ENCODE measurements at places on chromosomes 12 and 14.
A peak's percentile ranks its signal among the peaks of the same experiment; 100 is the strongest.

DNA sequence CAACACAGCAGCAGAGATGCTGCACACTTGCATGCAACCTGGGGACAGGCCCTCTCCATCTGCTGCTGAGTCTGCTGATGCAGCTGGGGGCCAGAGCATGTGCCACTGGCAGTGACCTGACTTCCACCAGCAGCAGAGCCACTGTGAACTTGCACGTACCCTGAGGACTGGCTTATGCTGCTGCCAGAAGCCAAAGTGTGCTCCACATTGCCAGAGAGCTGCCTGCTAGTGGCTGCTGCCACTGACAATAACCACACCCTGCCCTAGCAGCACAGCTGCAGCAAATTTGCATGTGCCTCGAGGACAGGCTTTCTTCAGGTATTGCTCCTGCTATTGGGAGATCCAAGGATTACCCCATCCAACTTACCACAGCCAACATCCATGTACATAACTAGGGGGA lies 4.5 kb upstream of the PRR4 start:
- no peak for DNase-seq

- no peak for DNase-seq
These were observed 46.4 kb downstream of the CRADD start for GRCh38 chr12:93723568-93723930.

GRCh38 chr14:50451854-50452253 lies 55.2 kb upstream of the CDKL1 start:
- DNase-seq = no peak

DNA sequence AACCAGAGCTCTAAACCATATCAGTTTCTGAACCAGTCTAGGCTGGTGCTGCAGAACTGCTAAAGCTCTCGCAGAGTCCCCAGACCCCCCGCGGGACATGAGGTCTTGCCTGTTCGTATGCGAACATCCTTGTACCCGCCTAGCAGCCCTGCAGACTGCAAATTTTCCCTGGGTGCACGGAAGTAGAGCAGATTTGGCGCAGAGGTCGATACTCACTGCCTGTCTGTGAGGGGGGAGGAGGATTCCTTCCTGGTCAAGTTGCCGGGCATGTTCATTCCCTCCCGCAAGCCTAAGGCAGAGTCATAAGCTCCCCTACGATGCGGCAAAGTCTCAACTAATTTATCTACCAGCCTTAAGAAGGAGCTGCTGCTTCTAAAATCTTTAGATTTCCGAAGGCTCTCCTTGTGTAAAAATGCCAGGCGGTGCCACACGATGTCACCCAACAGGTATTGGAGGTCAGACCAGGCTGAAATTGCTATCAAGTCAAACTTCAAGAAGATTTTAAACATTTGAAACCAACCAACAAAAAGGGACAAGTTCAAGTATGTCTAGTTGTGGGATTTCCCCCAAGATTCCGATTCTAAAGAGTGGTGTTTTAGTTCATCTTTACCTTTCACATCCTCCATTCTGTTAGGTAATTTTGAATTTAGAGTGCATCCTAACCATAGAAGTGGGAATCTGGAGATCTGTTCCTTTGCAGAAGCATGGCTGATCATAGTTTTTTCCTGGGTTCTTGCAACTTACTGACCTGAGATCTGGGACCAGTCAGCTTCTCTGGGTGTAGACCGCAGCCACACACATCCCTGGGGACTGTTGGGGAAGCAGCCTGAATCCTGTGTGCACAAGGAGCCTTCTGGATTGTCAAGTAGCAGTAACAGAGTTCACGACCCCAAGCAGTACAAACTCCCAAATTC lies 1.6 kb upstream of the PAX9 start:
- DNase-seq = no peak

GRCh38 chr12:106987846-106988245 lies 900 bp upstream of the MTERF2 start:
- no peak for DNase-seq

DNA sequence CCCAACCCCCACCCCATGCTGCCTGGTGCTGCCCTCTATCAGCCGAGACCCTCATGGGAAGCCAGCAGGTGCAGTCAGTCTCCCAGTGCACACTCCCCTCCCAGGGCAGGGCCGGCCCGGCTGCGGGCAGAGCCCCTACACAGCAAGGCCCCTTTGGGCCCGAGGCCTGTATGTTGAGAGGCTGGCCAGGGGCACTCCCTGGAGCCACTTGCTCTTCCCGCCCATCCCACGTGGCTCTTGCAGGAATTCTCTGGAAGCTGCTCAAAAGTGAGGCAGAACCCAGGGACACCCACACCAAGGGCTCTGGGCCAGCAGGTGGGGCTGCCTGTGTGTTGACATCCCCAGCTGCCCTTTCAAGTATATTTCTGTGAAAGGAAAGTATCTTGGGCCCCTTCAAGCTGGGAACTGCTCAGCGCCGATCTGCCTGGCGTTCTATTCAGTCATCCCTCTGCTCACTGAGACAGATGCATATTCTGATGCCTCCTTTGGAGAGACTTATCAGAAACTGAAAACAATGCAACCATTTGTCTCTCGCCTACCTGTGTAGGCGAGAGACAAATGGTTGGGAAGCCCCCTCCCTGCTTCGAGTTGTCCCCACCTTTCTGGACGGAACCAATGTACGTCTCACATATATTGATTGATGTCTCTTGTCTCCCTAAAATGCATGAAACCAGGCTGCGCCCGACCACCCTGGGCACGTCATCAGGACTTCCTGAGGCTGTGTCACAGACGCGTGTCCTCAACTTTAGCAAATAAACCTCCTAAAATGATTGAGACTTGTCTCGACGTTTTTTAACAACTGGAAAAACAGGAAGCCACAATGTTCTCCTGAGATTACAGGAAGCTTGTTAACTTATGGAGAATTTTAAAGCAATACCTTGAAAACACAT lies 6.0 kb downstream of the GPR132 start:
- no peak for DNase-seq

DNA sequence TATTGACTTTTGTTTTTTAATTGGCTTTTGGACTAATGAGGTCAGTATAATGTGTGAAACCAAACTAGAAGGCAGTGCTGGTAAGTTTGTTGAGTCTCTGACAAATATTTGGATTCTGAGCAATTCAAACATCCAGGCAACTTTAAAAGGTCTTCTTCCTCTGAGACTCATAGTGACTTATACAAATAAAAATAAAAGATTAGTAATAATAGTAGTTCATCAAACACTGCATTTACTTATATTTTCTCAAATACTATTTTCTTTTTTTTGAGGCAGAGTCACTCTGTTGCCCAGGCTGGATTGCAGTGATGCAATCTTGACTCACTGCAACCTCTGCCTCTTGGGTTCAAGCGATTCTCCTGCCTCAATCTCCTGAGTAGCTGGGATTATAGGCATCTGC lies 337.9 kb downstream of the DAD1 start:
- DNase-seq = no peak

DNA sequence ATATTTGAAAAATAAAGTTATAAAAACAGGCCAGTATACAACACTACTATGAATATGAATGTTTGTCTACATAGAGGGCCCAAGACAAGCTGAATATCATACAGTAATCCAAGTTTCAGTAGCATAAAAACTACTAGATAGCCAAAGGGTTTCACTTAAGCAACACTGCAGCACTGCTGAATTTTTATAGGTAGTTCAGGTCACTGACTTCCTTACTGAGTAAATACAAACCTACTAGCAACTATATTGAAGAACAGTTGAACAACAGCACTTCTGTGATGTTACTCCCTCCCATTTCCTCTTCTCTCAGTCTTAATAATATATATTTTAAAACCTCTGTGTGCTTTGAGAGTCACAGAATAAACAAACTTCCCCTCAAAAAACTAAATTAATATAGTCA lies 42.7 kb downstream of the GTF2A1 start:
- DNase-seq = no peak

DNA sequence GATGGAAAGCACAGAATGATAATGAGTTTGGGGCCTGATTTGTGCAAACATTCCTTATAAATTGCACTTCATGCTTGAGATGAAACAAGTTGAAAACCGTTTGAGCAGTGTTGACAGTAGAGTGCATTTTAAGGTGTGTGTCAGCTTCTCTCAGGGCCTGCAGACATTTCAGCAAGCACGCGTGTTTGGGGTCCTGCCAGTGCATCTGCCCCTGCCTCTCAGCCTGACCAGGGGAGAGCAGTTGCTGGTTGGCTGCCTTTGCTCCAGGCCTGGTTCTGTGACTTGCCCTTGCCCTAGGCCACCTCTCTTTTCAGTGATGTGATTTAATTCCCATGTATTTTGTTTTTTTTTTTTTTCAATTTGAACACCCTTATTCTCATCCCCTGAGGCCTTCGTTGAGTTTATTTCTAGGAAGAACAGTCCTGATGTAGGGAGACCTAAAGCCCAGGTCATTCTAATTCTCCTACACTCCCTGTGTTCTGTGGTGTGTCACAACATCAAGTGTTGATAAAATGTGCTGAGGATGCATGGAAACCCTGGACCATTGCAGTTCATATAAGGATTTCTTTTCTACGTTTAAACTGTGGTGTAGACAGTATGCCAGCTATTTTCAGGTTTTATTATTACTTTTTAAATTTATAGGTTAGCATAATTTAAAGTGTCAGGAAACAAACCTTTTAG lies 40.1 kb upstream of the AMN start:
- no peak for DNase-seq

GRCh38 chr14:60951776-60952435 lies 29.0 kb downstream of the TRMT5 start:
- no peak for DNase-seq

- peak; percentile 53 for DNase-seq
These were observed 103.8 kb upstream of the FKBP4 start for GRCh38 chr12:2691006-2691344.

- no peak for DNase-seq
These were observed 7.3 kb downstream of the VAMP1 start for GRCh38 chr12:6463216-6463615.

- DNase-seq = no peak
These were observed 406.4 kb downstream of the CCER1 start for GRCh38 chr12:90548595-90548994.

DNA sequence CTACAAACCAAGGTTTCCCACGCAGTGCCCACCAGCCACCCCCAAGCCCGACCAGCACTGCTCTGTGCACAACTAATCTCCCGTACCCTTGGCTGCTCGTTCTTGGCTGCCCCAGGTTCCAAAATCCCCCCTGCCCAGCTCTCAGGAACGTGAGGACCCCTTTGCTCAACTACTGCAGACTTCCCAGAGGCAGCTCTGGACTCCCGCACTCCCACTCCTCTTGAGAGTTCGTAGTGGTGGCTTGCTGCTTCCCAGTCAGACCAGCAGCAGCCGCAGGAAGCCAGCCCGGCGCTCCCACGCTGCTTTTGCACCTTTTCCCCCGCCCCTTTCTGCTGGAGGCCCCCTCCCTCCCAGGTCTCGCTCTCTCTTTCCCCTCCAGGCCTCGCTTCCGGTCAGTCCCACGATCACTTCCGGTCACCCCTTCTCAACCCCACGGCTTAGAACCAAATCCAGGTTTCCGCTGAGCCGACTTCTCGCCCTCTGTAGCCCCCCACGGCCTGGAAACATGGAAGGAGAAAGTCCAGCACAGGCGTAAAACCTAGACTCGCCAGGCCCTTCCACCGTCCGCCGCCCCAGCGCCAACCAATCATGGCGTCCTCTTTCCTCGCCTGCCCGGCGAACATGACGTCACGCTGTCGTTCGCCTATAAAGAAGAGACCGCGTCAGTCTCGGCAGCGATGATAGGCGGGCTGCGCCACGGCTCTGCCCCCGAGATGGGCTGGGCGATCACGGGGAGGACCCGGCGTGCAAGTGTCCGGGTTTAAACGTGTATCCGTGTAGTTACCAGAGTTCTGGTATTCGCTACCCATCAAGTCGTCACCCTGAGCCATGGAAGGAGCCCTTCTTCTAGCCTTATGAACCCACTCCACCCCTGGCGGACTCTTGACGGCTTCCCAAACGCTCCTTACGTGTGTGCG lies at the start of gene TFCP2:
TFCP2 (minus strand) TSS at position 621 of the 917 bp plus-strand sequence. CDS start 713 bp downstream, outside the sequence.
- DNase-seq = peak; percentile 93

DNA sequence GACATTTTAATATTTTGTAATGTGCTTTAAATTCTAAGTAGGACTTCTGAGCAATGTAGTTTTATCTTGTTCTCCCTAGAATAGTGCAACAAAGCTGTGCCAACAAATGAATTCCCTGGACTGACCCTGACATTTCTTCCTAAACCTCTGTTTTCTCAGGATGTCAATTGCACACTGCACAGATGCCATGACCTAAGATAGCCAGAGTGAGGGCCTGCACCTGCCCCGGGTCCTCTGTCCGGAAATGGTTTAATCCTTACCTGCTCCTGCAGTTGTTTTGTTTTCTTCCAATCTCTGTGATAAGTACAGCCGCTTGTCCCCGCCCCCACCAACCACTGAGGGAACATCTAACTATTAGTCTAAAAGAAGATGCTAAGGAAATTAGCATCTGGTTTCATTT lies 831.5 kb downstream of the GALC start:
- no peak for DNase-seq

DNA sequence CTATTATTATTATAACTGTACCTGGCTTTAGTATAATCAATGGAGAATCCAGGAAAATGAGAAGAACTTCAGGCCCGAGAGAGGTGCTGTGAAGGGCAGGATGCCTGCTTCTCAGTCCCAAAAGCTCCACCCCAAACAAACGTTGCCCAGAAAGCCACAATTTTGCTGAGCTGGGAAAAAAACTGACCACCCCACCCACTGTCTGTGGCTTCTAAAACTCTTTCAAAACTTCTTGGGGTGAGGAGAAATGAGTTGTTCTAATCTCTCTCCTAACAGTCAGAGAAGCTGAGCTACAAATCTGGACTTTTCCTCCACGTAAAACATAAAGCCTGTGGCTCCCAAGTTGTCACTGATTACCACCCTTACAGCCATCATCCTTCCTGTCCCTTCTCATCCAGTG lies 13.4 kb downstream of the VDR start:
- DNase-seq = no peak

- no peak for DNase-seq
These were observed 68.0 kb downstream of the PDE3A start for GRCh38 chr12:20436316-20436715.

GRCh38 chr12:86496595-86496994 lies 240.4 kb upstream of the MGAT4C start:
- no peak for DNase-seq

DNA sequence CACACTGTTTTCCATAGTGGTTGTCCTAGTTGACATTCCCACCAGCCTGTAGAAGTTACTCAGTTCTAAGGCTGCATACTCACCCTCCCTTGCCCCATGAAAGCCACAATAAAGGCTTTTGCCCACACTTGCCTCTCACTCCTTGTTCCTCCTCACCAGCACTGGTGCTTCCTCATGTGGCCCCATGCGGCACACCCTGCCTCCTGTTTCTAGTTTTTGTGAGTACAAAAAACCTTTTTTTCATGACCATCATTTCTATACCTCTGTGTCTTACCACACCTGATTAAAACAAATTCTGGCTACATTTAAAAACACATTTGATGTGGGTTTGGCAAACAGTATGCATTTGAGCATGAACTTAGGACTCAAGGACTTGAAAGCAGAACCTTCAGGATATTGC lies 40.7 kb upstream of the RIN3 start:
- DNase-seq = no peak

- DNase-seq = no peak
These were observed 184.7 kb downstream of the CPNE8 start for GRCh38 chr12:38720661-38721060.

DNA sequence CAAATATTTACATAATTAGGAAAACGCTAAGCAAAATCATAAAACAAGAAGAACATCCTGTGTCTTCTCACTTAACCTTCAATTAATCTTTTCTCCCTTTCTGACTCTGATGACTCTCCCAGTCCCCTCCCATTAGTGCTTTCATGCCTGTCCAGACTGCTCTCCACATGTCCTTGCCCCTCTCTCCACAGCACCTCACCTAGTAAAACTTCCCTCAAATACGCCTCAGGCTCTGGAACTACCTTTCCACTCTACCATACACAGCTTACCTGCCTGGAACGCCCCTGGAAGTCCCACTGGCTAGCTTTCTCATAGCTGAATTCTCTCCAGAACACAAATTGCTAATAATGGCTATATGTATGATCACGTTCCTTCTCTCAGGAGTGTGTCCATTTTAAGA lies 44.7 kb downstream of the SLC5A8 start:
- no peak for DNase-seq
